Stimulated activated CD8-positive, alpha-beta memory T cell treated with anti-CD3 and anti-CD28 coated beads, Interleukin-12 subunit alpha, Interleukin-12 subunit beta, amount 100 ng/mL, for 4 hours (primary cell): ENCODE measurements at places on chromosomes 2 and 18.
A peak's percentile ranks its signal among the peaks of the same experiment; 100 is the strongest.

DNA sequence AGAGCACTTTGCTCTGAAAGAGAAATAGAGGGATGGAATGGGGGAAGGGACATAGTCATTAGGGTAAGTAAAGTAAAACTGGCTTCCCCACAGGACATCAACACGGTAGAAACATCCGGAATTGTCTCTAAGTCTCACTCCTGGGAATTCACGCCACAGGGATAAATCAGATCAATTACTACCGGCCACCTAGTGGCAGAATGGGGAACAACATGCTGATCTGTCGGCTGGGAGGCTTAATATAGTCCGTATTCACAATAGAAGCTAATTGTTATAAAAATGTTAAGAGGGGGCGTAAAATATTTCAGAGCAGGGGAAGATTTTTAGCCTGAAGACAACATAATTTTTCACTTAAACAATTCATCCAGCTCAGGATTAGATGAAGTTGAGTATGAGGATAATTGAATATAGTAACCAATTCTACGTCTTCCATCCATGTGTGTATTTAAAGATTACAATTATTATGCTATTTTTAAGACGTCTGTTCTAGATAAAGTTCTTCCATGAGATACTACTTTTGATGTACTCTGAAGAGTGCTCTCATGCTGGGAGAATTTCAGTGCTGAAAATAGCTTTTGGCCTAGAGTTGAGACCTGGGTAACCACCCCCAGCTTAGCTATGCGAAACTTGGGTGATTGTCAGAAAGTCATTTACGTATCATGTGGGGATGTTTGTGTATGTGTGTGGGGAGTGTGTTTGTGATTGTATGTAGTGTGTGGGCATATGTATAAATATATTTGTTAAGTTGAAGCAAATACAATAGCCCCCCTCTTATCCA is 65.7 kb downstream of the LRRTM1 start:
- DNase-seq: no peak

GRCh38 chr2:56688661-56689060 is 504.9 kb downstream of the CCDC85A start:
- no peak for DNase-seq

DNA sequence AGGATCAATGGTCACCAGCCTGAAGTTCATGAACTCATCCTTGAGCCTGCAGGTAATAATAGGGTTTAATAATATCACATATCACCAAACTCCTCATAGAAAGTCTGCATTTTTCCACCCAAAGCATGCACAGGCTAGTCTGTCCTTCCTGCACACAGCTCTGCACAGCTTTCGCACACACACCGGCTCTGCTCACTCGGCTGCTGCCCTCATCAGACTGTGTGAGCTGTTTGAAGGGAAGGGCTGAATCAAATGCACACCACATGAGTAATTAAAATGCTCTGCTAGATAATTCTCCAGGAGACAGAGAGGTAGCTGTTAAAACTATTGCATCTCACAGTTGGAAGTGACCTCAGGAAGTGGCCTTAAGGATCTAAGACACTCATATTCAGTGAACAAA is 108.4 kb upstream of the YPEL5 start:
- no peak for DNase-seq

DNA sequence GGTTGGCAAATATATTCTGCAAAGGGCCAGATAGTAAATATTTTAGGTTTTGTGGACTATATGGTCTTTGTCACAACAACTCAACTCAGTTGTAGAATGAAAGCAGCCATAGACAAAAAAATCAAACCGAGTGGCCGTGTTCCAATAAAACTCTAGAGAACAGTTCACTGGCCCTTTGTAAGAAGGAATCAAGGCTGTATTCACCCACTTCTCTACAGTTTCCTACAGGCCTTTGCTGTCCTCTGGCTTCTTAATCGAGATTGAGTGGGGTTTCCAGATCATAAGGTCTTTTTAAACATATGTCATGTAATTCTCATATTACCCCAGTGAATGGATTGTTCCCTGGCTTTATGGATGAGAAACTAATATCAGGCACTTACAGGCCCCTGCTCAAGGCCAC is 448.9 kb upstream of the ETAA1 start:
- no peak for DNase-seq

DNA sequence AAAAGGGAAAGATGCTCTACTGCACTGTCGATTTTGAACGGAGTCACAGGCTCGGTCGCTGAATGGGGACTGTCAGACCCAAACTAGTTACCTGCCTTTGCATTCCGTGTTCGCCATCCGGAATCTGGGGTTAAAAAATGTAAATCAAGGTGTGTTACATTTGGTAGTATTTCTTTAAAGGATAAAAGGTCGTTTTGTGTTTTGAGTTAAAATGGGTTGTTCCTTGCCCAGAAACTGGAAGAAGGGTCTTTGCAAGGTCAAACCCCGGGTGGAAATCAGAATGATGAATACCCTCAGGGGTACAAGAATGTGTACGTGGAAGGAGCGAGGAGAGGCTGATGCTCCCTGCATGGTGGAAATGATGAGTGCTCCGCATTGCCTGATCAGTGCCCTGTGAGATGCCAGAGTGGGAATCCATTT is 1.0 kb downstream of the VSNL1 start:
- no peak for DNase-seq

GRCh38 chr2:18368008-18368407 is 192.4 kb downstream of the RDH14 start:
- no peak for DNase-seq

GRCh38 chr2:238106339-238106697 is 6.2 kb downstream of the ESPNL start:
- DNase-seq: no peak

GRCh38 chr2:67845621-67846369 is 217.0 kb downstream of the C1D start:
- no peak for DNase-seq

GRCh38 chr2:158507141-158507540 is 50.4 kb downstream of the PKP4 start:
- no peak for DNase-seq

GRCh38 chr18:59592624-59593023 is 104.6 kb downstream of the CCBE1 start:
- DNase-seq: no peak

GRCh38 chr2:127649684-127650040 is 3.7 kb downstream of the GPR17 start:
- DNase-seq: peak; percentile 55
